NCI-H1105 treated with DMSO at 0.1 percent for 48 hours (cell line): ENCODE measurements at places on chromosomes 4 and X.

DNA sequence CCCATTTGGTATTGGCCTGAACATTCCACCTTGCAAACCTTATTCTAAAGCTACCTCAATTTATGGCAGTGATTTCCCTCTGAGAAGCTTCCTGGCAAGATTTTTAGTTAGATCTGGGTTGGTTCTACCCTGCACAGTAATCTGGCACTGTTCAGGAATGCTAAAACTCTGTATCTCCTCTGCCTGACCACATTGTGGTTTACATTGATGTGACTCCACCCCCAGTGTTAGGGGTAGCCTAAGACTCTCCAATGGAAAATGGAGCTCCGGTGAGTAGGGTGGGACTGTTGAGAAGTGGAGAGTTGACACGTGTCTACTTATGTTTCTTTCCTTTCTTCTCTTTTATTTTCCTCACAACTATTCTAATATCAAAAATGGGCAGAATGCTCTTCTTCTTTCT is 45.4 kb downstream of the BMPR1B start:
- DNase-seq, result no peak

DNA sequence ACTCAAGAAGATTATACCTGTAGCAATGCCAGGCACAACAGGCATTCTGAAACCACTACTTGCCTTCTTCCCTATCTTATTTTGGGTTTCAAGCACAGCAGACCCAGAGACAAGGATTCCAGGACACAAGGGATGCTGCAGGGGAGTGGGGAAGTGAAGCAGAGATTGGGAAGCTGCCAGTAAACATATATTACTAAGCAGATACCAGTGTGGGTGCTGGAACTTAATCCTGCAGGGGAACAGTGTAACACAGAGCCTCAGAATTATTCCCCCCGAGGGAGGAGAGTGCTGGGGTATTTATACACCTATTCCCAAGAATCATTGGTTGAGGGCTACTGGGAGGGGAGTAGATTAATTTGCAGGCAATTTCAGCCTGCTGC is 33.3 kb upstream of the MAML3 start:
- DNase-seq, result no peak

DNA sequence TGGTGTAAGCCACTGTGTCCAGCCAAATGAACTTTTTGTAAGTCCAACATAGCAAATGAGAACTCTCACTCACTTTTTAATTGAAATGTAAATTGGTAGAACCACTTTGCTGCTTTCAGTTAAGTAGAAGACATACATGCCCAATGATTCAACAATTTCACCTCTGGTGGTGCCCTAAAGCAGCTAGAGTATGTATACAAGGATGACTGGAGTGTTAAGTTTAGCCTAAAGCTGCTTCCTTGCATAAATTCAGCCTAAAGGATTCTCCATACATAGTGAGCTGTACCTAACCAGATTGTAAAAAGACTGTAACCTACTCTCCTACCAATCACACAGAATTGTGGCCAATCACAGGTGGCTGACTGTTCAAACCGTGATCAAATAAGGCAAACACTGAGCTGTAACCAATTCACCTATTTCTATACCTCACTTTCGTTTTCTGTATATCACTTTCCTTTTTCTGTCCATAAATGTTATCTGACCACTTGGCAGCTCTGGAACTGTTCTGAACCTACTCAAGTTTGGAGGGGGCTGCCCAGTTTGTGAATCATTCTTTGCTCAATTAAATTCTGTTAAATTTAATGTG is 39.9 kb downstream of the PDS5A start:
- DNase-seq, result no peak

GRCh38 chr4:165504184-165504583 is 125.4 kb downstream of the CPE start:
- no peak for DNase-seq

DNA sequence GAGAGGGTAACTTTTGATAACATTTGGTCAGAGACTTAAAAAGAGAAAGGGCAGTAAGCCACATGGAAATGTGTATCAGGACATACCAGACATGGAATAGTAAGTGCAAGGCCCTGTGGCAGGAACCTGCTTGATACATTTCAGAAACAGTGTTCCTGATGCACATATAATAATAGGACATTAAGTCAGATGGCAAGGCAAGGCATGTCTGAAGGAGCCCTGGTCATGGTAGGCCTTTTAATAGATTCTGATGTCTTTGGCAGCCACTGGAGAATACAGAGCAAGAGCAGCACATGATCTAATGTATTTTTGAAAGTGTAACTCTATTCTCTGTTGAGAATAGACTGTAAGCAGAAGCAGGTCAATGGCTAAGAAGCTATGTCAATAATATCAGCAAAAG is 279.7 kb downstream of the CAMK2D start:
- DNase-seq, result no peak

DNA sequence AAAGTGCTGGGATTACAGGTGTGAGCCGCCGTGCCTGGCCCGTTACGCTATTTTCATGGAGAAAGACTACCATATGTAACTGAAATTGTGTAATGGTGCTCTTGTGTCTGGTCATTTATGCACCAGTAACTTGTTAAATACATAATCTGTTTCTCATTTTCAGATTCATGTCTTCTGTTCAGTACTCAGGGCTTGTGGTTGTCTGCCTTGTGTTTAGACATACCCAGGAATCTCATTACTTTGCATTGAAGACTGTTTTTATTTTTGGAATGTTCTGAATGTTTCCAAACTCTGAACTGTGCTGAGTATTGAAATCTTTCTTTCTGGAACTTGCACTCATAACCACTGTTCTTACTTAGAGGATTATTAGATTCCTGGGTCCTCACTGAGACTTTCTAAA is 52.8 kb downstream of the PDLIM5 start:
- DNase-seq, result no peak

GRCh38 chrX:10230222-10230621 is 73.4 kb downstream of the CLCN4 start:
- DNase-seq, result no peak

GRCh38 chr4:128716338-128716737 is 93.2 kb upstream of the JADE1 start:
- DNase-seq, result no peak

- DNase-seq, result no peak
Measured at GRCh38 chr4:126748736-126749135, 884.0 kb upstream of the INTU start.

GRCh38 chr4:3643518-3644433 is 111.6 kb upstream of the LRPAP1 start:
- no peak for DNase-seq

- peak; percentile 77 for DNase-seq
Measured at GRCh38 chr4:118034053-118034785, at the start of gene NDST3. TSS of gene NDST3 (plus strand) at chr4:118034486. CDS start at chr4:118053911, 19,425 bp downstream.

GRCh38 chr4:125254106-125254505 is 60.6 kb upstream of the FAT4 start:
- no peak for DNase-seq

DNA sequence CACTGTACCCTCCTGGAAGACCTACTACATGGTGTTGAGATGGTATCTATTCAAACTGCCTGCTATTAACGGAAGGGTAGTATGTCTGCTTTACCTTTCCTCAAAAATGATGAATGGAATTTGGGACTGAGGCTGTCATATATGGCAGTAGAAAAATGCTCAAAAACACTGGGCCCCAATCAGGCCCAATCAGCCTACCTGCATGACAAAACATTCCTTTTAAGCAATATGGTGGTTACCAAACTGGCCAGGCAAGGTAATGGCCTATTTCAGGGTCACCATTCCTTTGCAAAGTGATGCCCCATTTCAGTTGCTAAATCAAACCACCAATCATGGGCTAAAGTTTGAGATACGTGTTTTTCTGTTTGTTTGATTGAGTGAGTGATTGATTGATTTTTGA is 14.9 kb downstream of the RNF150 start:
- DNase-seq, result no peak

GRCh38 chrX:471281-471680 is 84.6 kb upstream of the PPP2R3B start:
- no peak for DNase-seq

DNA sequence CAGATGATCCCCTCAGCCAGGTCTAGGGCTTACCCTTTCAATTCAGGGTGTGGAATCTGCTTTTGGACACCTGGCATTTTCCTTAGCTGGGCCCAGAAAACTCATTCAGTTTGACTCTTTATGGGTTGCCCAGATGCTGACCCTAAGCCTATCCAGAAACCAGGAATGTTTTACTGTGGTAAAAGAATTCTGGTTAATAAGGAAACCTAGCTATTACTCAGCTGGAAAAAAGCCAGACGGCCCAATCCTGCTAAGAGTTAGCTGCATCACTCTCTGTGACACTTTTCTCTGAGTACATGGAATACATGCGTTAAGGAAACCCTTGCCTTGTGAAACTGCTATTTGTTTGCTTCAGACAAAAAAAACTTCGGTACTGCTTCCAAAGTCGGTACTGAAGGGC is 28.0 kb downstream of the ING2 start:
- no peak for DNase-seq

DNA sequence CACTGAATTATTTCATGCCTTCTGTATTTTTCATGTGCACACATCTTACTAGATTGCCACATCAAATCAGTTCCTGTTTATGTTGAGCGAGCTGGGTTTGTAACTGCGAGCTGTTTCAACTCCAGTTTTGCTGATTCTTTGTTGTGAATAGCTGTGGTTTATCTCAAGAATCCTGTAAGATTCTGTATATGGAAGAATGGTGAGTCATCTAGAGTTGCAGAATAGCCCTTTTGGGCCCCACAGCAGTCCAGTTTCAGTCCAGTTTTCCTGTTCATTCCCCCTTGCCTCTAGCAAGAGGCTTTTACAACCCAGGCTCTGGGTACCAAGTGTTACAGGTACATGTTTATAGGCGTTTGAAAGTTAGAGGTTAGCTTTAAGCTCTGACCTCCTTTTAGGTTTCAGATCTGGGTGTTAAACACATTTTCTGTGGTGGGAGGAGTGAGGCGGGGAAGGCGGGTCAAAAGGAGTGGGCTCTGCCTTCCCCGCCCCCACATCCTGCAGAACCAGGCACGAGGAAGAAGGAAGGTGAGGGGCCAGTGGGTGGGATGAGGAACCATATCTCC is 32.7 kb downstream of the TBC1D14 start:
- DNase-seq, result no peak

DNA sequence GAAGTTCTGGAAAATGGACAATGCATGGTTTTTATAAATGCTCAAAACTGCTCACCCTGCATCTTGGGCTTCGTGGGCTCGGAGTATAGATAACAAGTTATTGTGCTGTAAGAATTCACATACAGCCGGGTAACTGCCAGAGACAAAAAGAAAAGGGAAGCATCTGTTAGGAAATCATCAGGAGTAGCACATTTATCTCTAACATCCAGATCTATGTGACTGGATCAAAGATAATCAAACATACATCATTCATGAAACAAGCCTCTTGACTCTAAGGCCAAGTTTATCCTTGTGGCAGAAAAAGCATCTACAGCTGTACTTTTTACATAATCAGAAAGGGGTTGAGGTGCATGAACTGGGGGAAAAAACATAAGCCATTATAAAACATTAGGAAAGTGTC is 264.2 kb downstream of the PPP3CA start:
- no peak for DNase-seq

GRCh38 chrX:132855780-132856341 is 102.6 kb downstream of the HS6ST2 start:
- DNase-seq, result no peak

DNA sequence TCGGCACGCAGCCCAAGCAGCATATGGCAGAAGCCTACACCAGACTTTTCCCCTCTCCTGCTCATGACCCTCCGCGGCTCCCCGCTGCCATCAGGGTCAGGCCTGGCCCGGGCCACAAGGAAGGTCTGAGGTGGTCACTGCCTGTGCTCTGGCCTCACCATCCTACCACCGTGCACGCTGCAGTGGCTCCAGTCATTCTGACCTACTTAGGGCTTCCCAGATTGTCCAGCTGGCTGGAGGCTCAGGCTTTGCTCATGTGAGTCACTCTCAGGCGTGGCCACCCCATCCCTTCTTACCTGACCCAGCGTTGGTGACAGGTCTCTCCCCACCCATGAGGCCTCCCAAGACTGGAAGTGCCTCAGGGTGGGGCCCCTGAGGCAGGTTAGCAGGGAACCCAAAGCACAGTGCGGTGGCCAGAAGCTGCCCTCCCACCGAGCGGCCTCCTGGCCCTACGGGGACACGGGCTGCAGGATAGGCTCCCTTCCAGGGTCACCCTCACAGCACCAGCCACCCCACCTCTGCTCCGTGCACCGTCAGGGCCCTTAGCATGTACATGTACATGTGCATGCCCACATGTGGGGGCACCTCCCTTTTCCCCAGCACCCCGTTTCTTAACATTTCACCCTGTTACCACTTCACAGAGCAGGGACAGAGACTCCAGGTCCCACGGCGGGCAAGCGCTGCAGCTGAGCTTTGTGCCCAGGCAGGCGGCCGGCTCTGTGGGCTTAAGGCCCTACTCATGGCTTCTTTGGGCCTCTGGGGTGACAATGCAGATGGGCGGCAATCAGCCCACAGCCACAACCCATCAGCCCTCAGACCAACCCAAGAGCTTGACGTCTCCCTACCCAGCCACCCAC is 2.2 kb downstream of the TREX2 start:
- no peak for DNase-seq

- peak; percentile 28 for DNase-seq
Measured at GRCh38 chr4:109302361-109303139, at the start of gene COL25A1. TSS of gene COL25A1 (minus strand) at chr4:109302658.

DNA sequence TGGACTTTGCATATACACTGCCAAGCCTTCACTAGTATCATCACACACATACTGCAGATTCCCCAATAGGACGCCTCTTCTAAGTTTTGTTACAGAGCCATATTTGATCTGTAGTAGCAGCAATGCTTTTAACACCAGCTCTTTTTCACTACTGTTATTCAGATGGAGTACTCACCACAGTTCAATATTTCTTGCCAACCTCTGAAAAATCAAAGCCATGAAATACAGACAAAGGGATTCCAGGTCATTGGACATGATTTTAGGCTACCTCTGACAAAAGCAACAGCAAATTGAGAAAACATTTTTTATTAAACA is 390.7 kb upstream of the ADGRL3 start:
- DNase-seq, result no peak

DNA sequence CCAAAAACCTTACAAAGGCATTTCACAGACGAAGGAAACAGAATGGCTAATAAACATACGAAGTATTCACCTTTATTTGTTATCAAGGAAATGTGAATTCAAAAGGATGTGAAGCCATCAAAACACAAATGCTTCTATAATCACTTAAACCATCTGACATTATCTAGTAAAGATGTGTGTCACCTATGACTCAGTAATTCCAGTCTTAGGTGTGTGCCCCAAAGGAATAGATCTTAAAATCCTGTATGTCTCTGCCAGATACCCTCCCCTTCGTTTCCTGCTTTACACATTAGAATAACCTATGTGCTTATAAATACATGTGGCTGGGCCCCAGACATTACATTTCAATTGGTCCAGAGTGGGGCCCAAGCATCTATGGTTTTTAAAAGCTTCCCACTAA is 41.8 kb upstream of the CEP135 start:
- DNase-seq, result no peak

- DNase-seq, result no peak
Measured at GRCh38 chr4:11106190-11106589, 322.5 kb downstream of the HS3ST1 start.
